CD14-positive monocyte (primary cell): ENCODE measurements at places on chromosomes 2 and 18.

GRCh38 chr2:240791821-240792628 is 28.0 kb downstream of the KIF1A start:
- no peak for DNase-seq

DNA sequence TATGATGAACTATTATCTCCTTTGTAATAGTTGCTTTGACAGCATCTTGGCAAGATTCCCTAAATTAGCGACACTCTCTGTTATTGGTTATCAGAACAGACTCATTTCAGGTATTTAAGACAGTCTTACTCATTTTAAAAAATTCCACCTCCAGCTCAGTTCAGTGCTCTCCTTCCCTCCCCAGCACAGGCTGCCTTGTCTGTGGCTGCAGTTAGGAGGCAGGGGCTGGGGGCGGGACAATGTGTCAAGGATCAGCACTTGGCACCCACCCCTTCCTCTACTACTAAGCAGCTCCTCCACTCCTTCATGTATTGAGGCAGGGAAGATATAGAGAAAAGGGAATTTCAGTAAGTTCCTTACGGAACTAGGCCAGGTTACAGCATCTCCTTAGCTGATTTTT is 85.0 kb downstream of the VSNL1 start:
- no peak for DNase-seq

DNA sequence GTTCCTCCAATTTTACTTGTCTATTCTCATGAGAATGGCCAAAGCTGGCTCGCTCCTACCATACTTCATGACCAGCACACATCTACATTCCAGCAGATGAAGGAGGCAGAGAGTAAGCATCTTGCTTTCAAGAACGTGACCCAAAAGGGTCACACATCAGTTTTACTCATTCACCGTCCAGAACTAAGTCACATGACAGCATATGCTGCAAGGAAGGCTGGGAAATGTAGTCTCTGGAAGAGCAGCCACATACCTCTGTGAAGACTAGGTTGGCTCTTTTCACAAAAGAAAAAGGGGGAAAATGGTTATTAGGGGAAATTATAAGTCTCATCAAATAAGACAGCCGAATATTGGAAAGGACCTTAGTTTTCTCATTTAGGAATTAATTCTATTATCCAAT is 835.3 kb downstream of the EPHA4 start:
- DNase-seq: no peak

- no peak for DNase-seq
These were observed 70.5 kb downstream of the ZNF236 start for GRCh38 chr18:76892832-76893231.

- no peak for DNase-seq
These were observed 151.0 kb upstream of the NDUFV2 start for GRCh38 chr18:8951491-8951890.

DNA sequence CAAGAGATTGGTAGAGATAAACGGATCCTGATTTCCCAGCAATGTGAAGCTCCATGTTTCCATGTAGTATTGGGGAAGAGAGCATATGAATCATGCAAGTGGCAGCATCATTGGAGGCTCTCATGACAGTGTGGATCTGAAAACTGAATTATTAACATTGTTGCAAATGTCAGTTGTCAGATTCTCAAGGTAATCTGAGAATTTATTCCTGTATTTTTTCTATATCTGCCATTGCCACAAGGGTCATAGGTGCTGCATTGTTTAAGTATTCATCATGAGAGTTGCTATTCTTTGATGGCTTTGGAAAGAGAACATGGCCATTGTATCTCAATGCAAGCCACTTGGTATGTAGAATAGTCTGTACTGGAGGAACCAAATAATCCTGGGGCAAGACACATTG is 1217.0 kb upstream of the ZEB2 start:
- DNase-seq: no peak

- DNase-seq: no peak
These were observed 682.0 kb downstream of the IRS1 start for GRCh38 chr2:226117510-226118065.

DNA sequence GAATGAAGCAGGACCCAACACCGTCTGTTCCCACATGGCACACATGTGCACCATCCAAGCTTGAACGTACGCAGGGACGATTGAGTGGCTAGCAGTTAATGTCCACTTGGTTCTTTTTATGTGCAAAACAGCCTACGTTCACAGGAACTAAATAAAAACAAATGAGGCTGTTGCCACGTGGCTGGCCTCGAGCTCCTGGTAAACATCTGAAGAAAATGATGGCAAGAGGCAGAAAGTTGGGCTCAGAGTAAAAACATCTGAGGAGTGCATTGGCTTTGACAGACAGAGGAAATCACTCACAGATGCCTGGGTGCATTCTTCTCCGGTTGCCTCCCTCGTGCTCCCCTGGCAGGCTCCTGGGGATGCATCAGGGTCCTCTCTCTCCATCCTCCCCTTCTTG is 177.9 kb downstream of the NRP2 start:
- no peak for DNase-seq

GRCh38 chr18:10143596-10143995 is 229.8 kb downstream of the VAPA start:
- DNase-seq: no peak

GRCh38 chr18:69658103-69658502 is 257.4 kb downstream of the DOK6 start:
- no peak for DNase-seq
